SK-N-DZ (cell line): ENCODE measurements at places on chromosomes 1 and 21.

DNA sequence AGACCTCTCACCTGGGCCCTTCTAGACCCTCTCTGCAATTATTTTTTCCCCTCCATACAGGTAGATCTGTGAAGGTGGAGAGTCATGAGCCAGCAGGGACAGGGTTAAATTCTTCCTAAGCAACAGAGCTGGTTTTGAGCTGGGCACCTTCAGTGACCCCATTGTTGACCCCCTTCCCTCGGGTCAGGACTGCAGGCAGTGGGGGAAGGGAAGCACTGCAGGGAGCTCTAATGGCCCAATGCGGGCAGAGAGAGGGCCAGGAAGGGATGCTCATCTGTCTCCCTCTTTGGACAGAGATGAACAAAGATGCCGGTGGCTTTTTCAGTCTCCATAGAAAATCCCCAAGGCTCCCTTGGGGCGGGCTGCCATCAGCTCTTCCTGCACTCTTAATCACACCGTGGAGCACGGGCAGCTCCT lies 21.4 kb downstream of the SOX13 start:
- no peak for DNase-seq

GRCh38 chr1:245085508-245086095 lies 69.2 kb upstream of the KIF26B start:
- DNase-seq: no peak

- DNase-seq: no peak
Measured at GRCh38 chr1:169193191-169193850, 86.8 kb downstream of the ATP1B1 start.

- no peak for DNase-seq
Measured at GRCh38 chr1:27237112-27237511, 2.7 kb downstream of the WDTC1 start.

DNA sequence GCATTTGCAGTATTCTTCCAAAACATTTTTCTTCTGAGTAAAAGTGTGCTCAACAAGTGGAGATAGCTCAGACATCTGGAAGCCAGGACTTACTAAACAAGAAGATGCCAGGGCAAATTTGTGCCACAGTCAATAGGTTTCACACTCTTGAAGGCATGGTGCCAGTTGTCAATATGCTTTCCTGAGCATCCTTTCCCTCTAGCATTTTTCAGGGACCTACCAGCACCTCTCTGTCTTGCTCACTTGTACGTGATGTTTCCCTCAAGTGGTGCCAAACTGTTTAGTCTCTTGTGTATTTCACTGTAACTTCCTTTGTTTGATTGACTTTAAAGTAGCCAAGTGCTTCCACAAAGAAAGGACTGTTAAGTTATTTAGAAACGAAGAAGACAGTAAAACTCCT lies 194.0 kb upstream of the SGIP1 start:
- no peak for DNase-seq

DNA sequence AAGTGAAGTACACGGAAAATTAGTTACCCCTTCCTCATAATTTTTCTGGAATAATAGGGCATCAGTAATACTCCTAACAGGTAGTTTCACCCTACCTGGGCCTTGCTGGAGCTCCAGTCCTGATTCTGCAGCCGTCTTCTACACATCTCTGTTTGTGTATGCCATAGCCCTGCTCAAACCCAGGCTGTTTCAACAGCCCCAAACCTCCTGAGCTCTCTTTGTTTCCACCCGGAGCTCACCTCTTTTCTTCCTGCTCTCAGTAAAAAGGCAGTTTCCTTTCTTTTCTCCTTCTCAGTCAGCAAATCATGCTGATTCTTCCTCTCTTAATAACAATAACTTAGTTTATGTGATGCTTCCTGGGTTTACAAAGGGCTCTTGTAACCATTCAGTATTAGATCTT lies 355.1 kb upstream of the RUNX1 start:
- no peak for DNase-seq

- no peak for DNase-seq
Measured at GRCh38 chr1:209409780-209410179, 173.7 kb upstream of the CAMK1G start.

- DNase-seq: peak; percentile 43
Measured at GRCh38 chr1:201262963-201263608, 20.2 kb upstream of the PKP1 start.

DNA sequence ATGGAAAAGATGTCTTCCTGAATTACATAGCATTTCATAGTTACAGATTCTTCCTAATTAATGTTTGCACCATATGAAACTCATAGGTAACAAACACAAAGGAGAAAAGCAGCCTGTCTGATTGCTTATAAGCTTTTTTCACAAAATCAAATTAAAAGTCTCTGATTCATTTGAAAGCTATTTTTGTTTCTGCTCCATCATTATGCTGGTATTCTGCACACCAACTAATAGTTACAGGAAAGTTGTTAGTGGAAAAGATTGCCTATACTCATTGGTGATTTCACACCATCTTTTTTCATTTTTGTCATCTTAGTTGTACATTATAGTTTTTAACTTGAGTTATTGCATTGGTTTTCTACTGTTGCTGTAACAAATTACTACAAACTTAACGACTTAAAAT lies 70.0 kb downstream of the PRKAA2 start:
- no peak for DNase-seq

- no peak for DNase-seq
Measured at GRCh38 chr1:6627841-6628545, 3.3 kb downstream of the THAP3 start.

- DNase-seq: no peak
Measured at GRCh38 chr1:181318858-181319235, 164.5 kb upstream of the CACNA1E start.

GRCh38 chr1:70517444-70517843 lies 106.4 kb downstream of the CTH start:
- DNase-seq: no peak

GRCh38 chr1:41683681-41684500 lies 199.4 kb upstream of the EDN2 start:
- DNase-seq: no peak

GRCh38 chr1:209652873-209653401 lies 712 bp upstream of the LAMB3 start:
- DNase-seq: no peak

DNA sequence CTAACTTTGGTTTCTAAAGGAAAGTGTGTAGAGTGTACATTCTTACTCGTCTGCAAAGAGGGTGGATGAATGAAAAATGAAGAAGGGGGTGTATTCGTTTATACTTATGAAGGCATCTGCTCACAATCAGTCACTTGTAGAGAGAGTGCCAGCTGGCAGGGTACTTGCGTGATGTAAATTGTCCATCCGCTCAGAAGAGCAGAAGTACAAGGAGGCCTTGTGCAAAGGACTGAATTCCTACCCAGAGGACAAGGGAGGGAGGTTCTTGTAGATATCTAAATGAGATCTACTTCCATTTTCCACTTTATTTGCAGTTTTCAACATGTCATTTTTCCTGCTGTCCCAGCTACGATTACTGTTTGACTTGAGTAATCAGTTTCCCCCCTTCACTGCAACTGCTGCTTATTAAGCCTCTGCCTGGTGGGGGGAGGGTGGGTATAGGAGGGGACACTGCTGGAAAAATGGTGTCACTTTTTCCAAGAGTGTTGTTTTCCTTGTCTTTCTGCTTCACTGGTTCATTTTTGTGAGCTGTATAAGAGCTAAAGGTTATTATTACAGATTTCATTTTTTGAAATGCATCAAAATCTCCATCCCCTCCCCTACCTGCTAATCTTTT lies 67.3 kb downstream of the LAMC1 start:
- DNase-seq: peak; percentile 29

- no peak for DNase-seq
Measured at GRCh38 chr1:1264026-1264425, 9.6 kb downstream of the UBE2J2 start.

- DNase-seq: no peak
Measured at GRCh38 chr1:210340841-210341240, 12.1 kb downstream of the HHAT start.

GRCh38 chr1:185317886-185318310 lies 855 bp upstream of the IVNS1ABP start:
- no peak for DNase-seq

DNA sequence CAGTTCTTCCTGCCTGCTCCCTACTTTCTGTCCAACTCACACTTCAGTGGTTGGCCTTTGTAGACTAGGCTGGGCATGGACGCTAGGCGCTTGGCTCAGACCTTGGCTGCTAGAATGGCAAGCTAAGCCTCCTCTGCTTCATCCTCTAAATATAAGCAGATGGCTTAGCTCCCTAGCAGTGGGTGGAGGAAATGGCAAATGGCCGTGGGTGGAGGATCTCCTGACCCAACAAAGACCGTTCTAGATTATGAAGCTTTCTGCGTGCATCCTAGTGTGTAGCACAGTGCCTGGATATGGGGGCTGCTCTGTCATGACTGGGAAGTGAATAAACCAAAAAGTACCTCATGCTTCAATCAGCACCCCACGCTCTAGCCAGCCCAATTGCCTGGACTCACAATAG lies 10.4 kb upstream of the ETV3L start:
- no peak for DNase-seq

- peak; percentile 95 for DNase-seq
Measured at GRCh38 chr1:208511242-208511860, 267.2 kb upstream of the PLXNA2 start.

DNA sequence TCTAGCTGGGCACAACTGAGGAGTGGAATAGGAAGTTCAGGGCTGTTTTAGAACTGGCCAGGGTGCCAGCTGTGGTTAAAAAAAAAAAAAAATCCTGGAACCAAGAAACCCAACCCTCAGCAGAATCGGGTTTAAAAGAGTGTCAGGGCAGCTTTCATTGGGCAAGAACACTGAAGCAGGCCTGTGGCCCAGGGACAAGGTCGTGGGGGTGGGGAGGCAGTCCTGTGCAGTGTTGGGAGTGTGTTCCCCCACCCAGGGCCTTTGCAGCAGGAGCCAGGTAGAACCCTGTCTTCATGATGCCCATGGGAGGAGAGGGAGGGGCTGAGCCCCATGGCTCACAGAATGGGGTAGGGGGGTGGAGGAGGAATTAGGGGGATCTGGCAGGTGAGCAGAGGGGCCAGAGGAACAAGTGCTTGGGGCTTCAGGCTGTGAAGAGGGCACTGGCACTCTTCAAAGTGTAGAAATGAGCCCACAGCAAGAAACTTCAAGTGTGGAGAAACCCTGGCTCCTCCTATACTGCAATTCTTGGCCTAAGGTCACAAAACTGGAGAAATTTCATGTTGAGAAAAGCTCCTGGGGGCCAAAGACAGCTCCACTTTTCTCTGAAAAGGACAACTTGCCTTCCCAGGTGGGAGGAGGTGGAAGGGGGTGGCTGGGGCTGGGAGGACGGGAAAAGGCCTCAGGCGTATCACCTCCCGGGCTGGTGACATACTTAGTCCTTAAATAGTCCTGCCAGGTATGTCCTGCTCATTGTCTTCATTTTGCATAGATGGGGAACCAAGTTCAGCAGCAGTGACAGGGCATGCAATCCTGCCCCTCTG lies 39.3 kb downstream of the KIAA1614 start:
- DNase-seq: no peak

- no peak for DNase-seq
Measured at GRCh38 chr1:195820925-195821324, 787.3 kb downstream of the KCNT2 start.

DNA sequence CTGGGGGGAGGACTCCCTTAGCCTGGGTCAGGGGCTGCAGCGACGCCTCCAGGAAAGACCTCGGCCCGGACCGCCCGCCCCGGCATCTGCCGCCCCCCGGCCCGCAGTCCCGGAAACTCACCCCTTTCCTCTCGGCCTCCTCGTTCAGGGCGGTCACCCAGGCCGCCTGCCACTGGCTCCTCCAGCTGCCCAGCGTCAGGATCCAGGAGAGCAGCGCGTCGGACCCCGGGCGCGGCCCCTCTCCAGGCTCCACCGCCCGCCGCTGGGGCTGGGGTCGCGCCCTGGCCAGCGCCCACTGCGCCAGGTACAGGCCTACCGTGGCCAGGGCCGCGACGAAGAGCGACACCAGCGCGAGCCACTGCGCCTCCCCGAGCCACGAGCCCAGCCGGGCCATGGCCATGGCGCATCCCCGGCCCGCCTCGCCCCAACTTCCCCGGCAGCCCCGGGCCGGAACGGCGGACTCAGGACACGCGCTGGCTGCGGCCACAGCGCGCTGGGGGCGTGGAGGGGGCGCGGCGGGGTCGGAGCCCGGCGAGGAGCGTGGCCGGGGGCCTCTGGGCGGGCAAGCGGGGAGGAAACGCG lies 478 bp downstream of the C2CD2 start:
- no peak for DNase-seq

DNA sequence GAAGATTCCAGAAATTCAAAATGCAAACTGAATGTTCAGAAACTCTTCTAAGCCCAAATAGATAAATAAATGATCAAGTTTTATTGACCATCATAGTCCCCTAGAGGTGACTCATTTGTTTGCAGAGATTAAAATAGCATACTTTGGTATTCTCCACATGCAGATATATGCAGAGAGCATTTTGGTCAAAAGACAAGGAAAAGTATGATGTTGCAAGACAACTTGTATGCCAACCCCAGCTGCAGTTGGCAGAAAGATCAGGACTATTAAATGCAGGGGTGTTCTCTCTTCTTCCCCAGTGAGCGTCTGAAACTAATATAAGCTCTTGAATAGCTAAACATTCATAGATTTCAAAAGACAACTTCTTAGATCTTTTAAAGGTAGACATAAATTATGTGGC lies 404.9 kb downstream of the LTN1 start:
- no peak for DNase-seq

GRCh38 chr21:31720330-31720729 lies 11.6 kb downstream of the SCAF4 start:
- DNase-seq: no peak

DNA sequence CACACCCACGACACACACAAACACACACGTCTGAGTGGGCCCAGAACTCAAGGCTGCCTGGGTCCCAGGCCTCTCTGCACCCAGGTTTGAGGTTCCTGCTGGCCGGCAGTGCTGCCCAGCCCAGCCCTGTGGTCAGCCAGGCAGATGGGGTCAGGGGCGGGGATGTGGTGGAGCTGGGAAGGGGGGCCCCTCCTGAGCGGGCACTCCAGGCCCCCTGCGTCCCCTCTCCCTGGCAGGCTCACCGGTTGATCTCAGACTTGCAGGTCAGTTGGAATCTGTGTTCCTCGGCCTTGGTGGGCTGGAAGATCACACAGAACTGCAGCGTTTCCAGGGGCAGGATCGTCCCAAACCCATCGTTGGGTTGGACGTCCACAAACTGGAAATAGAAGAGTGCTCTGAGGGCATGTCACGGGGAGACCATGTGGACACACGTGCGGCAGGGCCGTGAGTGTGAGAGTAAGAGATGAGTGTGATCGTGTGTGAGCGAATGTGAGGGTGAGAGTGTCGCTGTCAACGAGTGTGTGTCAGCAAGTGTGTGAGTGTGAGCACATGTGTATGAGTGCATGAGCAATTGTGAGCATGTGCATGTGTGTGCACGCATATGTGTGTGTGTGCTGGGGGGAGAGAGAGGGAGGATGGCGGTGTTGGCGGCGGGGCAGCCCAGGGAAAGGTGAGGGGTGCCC lies 19.7 kb upstream of the TMEM52 start:
- no peak for DNase-seq

- peak; percentile 74 for DNase-seq
Measured at GRCh38 chr21:28283641-28284490, 708.8 kb downstream of the LTN1 start.

DNA sequence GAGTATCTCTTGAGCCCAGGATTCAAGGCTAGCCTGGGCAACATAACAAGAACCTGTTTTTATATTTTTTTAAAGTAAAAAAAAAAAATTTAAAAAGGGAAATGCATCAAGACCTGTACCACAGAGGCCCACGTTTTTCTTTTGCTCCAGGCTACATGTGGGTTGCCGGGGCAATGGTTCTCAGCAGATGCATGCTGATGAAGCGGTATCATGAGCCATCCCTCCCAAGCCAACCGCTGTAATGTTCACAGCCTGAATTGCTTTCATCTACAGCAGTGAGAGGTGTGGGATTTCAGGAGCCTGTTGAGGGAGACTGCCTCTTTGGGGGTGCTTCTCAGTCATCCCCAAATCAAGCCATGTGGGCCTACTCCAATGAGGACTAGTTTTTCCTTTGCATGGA lies 60.5 kb downstream of the CD58 start:
- no peak for DNase-seq

- no peak for DNase-seq
Measured at GRCh38 chr1:185249563-185249962, 67.5 kb downstream of the IVNS1ABP start.
